ENCODE measurements at places on chromosomes 16 and 17.

- DNase-seq = no peak
Measured at GRCh38 chr16:5895976-5896375, 798.4 kb upstream of the EEF2KMT start.

- DNase-seq = no peak
Measured at GRCh38 chr17:15900871-15901270, 44.1 kb upstream of the ADORA2B start.

DNA sequence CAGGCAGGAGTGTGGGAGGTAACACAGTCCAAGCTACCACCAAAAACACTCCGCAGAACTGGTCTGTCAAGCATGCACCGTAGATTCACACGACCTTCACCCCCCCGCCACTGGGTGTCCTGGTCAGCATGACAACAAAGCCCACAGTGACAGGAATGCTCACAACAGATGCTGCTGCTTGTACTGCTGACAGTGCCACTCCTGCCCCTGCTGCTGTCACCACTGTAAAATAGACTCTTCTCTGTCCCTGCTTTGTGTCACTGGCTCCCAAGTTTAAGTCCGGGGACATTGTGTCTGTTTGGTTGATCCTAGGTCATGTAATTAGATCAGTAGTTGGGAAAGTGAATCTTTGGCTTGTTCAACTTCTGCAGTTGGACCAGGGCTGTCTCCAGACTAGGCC is 7.0 kb upstream of the ODF4 start:
- DNase-seq = no peak

GRCh38 chr17:27544350-27545131 is 86.4 kb upstream of the LGALS9 start:
- peak; percentile 9 for DNase-seq

GRCh38 chr16:25155553-25156460 is 44.3 kb downstream of the LCMT1 start:
- DNase-seq = no peak

GRCh38 chr17:81075307-81075706 is 40.4 kb downstream of the BAIAP2 start:
- DNase-seq = no peak

DNA sequence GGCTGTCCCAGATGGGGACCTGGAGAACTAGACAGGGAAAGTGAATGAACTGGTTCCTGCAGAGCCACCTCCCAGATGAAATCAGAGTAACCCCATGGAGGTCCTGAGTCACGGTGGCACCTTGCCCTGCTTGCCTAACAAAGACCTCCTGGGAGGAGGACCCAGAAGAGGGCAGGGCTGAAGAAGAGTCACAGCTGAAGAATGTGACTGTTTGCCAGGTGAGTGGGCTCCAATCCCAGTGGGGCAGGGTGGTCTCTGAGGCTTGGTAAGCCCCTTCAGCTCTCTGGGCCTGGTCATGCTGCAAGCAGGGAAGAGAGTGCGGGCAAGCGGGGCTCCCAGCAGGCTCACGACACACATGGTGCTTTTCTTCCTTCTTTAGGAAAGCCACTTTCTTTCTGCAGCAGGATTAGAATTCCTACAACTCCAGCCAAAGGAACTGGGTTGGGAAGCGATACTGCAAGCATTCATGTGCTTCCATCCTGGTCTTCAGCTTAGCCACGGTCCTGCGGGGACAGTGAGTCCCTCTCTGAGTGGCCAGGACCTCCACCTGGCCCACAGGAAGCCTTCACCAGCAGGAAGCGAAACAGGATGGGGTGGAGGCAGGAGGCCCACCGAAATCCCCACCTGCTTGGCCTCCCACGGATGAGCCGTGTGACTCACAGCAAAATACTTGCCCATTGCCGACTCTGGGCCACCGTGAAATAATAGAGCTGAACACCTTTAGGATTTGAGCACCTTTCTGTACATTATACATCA is 4.3 kb downstream of the C16orf74 start:
- DNase-seq = no peak

- no peak for DNase-seq
Measured at GRCh38 chr17:67569873-67570272, 147.9 kb upstream of the NOL11 start.

DNA sequence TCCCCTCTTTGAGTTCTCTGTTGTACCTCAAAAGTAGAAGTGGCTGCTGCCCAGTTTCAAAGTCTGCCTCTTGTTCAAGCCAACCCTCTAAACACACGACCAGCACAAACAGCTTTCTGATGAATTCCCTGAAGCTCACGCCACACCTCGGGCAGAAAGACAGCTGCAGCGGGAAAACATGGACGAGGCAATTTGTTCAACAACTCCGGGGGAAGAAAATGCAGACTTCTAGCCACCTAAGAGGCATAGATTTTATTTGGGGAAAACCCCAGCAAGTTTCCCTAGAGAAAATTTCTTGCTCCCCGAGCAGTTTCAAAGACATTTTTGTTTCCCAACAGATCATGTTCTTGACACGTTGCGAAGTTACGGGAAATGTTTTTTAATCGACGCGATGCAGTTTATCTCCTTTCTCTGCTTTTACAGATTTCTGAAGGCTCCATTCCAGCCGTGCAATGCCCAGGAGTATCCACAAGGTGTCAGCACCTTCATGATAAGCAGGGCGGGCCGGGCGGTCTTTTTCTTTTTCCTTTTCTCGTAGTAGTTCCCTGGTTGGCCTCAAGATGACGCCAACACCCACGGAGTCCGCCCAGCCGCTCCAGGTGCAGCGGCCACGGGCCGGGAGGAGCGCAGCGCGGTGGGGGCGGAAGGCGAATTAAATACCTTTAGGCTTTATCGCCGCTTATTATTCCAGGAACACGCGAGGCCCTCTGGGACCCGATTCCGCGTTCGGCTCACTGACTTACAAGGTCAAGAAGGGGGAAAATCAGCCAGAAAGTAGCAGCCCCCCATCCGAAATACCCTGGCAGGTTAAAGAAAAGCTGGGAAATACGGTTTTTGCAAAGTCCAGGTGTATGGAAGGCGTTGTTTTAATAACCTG is 2.9 kb upstream of the FOXC2 start:
- DNase-seq = peak; percentile 1

DNA sequence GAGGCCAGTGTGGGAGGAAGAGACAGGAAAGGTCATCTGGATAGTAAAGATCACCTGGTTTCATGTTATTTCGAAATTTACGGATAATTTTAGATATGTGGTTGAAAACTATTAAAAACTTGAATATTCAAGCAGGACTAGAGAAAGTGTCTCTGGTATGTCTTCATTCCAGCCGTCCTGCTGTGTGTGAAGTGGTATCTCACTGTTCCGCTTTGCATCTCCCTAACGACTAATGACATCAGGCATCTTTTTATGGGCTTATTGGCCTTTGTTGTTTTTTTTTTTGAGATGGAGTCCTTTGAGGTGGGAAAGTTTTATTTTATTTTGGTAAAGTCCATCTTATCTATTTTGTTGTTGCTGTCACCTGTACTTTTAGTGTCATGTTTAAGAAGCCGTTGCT is 214.4 kb upstream of the CHMP6 start:
- DNase-seq = no peak

DNA sequence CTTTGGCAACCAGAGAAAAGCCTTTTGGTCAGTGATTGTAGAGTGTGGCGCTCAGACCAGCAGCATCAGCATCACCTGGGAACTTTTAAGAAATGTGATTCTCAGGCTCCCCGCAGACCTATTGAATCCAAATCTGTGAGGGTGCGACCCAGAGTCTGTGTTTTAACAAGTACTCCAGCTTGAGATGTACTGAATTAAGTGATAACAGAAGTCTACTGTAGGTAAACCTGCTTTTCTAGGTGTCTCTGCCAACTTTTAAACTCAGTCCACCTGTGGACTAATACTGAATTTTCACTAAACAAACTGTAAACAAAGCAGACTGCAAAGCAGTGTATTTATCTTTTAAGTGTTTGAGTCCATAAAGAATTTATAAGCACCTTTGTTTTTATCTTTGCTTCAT is 43.6 kb downstream of the NUP93 start:
- no peak for DNase-seq

Measured in NCI-H187 treated with DMSO at 0.1 percent for 48 hours (cell line).